Astrocyte of the cerebellum (primary cell): ENCODE measurements at places on chromosomes 6 and 20.

GRCh38 chr6:159959165-159959975 lies 9.5 kb upstream of the IGF2R start:
- no peak for DNase-seq

DNA sequence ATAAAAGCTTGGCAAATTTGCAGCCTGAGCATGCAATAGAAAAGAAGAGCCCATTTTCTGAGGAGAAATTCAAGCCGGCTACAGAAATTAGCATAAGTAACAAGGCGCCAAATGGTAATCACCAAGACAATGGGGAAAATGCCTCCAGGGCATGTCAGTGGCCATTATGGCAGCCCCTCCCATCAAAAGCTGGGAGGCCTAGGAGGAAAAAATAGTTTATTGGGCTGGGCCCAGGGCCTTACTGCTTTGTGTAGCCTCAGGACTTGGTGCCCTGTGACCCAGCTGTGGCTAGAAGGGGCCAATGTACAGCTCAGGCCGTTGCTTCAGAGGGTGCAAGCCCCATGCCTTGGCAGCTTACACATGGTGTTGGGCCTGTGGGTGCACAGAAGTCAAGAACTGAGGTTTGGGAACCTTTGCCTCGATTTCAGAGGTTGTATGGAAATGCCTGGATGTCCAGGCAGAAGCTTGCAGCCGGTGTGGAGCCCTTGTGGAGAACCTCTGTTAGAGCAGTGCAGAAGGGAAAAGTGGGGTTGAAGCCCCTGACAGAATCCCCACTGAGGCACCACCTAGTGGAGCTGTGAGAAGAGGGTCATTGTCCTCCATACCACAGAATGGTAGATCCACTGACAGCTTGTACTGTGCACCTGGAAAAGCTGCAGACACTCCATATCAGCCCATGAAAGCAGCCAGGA lies 328.5 kb upstream of the MAP3K7 start:
- no peak for DNase-seq

DNA sequence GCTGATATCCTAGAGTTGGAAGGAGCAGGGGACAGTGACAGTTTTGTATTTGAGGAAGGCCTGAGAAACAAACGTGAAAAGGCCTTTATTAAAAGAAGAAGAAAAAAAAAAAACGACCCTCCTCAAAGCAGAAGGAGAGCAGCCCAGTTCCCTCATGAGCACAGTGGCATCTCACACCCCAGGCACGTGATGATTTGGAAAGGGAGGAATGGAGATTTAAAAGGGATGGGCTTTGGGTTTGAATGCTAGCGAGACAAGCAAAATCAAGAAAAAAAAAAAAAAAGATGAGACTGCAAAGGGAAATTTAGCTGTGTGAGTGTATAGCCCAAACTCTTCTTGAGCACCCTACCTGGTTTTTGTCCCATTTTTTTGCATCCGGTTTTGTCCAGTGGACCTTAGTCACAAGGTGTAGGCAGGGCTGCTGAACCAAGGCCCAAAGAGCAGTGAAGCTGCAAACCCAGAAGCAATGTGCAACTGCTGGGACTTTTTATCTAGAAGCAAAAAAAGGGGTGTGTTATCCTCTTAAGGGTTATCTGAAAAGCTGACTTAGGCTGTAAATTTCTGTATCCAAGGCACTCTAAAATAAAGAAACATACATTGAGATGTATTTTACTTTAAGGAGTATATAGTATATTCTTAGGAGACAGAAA lies 54.5 kb upstream of the RREB1 start:
- no peak for DNase-seq

DNA sequence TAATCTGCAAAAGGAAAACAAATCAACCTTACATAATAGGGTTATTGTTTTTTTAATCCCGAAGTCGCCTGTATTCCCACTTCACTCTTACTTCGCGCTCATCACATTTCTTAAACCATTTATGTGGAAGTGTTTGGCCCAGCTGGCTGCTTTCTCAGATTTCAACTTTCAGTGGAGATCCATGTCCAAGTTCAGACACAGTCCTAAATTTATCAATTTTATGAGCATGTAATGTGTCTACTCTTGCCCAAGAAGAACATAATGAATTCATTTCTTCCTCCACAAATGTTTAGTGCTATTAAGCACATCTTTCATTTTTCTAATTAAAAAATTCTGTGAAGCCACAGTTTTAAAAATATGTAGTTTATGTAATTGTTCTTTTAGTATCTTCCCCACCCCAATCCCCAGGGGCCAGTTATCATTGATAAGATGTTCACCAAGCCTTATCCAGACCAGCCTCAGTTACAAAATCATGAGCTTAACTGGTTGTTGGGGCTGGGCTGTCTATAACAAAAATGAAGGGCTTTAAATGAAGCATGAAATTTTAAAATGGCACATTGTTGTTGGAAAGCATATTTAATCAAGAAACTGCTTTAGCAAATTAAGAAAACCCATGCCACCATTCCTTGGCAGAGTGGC lies 151.7 kb downstream of the UST start:
- no peak for DNase-seq

DNA sequence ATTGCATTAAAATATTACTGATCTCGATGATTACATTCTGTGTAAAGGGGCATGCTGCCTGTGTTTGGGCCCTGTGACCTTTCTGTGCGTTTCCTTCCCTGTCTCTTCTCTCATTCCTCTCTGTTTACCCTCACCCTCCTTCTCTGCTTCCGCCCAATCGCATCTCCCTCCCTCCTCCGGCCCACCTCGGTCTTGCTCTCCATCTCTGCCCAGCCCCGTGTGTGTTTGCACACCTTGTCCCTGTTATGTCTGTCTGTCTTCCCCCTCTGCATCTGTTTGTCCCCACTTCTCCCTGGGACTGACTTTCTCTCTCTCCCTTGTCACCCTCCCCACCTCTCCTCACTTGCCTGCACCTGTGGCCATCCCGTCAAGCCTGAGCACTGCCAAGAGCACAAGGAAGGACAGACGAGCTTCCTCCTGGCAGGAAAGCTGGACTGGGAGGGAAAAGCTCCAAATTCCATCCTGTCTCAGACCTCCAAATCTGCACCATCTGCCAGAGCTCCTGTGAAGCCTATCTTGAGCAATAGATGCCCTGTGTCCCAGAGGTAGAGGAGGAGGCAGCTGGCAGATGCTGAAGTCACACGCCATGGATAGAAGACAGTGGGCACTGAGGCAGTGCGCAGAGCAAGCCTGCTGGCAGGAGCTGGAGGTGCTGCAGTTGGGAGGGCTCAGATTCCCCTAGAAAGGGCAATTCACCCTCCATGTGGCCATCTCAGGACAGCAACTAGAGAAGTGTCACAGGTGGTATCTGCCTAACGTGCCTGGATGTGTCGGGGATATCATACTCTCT lies 172.3 kb downstream of the PTPRT start:
- DNase-seq = no peak

DNA sequence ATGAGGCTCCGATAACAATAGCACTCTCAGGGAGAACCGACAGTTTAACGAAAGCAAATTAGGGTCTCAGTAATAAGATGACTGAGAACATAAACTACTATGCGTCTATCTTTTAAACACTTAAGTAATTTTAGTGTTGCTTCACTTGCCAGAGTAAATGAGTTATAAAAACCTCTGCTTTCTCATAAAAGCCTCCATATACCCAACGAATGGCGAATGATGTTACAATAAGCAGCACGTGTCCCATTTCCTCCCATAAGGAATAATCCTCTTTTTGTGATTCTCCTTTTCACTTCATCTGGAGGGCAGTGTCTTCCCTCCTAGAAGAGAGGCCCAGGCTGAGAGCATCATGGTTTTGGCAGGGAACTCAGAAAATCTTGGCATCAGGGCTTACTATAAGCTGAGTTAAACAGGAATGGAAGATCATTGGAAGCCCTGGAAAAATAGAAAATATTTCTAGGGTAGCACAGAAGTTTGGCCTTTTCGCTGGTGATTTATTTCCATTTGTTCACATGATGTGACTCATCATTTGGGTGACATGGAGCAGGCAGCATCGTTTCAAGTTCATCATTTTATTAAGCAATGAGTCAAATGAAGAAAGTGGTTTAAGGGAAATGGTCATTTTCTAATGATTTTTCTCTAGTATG lies 255.4 kb downstream of the ATXN1 start:
- peak; percentile 59 for DNase-seq

DNA sequence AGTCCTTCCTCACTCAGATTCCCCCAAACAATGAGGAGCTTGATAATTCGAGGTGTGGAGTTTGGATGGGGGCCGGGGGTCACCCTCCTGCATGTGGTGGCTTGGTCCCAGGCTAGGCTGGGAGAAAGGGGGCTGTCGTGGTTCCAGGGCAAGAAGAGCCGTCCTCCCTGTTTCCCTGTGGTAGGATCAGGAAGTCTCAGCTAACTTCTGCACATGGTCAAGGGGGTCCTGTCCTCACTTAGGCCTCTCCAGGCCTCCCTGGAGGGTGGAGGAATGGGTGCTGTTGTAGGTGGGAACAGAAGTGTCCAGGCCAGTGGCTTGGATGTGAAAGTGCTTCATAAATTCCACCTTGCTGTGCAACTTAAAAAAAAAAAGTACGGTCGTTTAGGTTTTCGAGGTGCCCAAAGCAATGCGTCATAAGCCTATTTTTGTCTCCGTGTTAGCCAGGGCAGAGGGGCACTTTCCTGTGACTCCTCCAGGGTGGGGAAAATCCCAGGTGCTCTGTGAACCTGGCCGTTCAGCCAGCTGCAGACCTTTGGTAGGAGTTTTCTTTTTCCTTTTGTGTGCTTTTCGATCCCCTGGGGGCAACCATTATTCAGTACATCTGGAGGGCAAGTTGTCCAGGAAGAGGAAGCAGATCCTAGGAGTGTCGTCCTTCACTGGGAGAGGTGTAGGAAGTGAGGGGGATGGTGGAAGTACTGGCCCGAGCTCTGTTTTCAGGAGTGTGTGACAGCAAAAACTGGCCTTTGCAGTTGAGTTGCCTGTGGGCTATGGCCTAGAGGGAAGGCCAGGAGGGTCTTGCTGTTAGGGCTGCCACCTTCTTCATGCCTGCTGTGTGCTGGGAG lies 9.6 kb downstream of the IGF2R start:
- no peak for DNase-seq

GRCh38 chr6:69816026-69816425 lies 19.2 kb upstream of the LMBRD1 start:
- DNase-seq = no peak

DNA sequence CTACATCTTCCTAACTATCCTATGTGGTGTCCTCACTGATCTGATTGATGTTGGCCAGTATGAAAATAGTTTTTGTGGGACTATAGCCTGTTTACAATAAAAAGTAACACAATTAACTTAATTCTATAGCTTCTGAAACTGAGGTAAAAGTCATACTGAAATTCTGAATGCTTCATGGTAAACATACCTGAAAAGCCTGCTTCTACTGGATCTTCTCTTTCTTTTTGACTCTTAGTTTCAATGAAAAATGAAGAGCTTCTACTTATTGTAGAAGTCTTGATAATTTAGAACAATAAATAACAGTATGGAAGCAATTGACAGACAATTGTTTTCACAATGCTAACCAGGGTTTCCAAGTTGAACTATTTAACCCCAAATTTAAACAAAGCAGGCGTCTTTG lies 383.9 kb upstream of the MMS22L start:
- DNase-seq = no peak

GRCh38 chr6:101401792-101402621 lies 8.5 kb downstream of the GRIK2 start:
- DNase-seq = no peak

GRCh38 chr20:53582574-53583351 lies 10.9 kb downstream of the ZNF217 start:
- peak; percentile 74 for DNase-seq

- no peak for DNase-seq
Observed at GRCh38 chr6:124438546-124439065, 523.6 kb upstream of the RNF217 start.

DNA sequence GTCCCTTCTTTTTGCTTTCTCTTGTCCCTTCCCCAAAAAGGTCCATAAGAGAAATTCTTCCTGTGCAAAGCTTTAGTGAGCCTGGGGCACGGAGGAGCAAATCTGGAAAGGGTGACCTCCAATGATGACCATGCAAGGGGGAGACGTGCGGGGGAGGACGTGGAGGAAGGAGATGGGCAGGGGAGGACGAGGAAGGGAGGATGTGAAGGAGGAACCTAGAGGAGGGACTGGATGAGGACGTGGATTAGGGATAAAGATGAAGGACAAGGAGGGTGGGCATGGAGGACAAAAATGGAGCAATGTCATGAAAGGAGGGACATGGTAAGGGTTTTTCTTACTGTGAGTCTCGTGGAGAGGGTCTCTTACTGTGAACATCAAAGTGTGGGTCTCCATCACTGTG lies 139.5 kb downstream of the ERMARD start:
- no peak for DNase-seq

DNA sequence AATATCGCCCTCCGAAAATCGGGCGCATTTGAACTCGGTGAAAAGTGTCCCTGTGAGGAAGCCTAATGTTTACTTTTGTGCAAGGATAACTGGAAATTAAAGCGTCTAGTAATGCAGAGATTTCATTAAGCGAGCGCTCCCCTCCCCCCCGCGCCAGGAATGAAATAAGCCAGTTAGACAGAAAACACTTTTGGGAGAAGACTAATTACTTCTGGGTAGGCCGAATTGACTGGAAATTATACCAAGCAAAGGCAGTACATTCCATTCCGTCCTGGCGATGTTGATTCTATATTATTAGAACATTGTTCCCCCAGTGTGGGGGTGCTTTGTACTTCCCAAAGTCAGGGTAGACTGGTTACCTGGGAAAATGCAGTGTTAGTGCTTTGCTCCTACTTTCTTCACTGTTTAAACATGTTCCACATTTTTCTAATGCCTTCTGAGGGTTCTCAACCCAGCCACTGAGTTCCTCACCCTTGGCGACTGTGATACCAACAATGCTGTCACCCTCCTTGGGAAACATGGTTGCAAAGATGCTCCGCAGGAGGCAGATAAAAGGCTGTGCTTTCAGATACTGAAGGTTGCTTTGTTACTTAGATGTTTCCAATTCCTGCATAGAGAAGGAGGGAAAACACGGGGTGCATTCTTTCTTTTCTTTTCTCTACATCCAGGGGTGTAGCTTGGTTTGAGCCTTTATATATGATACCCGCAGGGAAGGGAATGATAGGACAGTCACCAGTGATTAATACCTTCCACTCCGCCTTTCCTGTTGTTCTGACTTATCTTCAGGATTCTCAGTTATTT lies 2.6 kb downstream of the GJA1 start:
- no peak for DNase-seq

GRCh38 chr6:125251516-125252220 lies 50.1 kb downstream of the HDDC2 start:
- no peak for DNase-seq

DNA sequence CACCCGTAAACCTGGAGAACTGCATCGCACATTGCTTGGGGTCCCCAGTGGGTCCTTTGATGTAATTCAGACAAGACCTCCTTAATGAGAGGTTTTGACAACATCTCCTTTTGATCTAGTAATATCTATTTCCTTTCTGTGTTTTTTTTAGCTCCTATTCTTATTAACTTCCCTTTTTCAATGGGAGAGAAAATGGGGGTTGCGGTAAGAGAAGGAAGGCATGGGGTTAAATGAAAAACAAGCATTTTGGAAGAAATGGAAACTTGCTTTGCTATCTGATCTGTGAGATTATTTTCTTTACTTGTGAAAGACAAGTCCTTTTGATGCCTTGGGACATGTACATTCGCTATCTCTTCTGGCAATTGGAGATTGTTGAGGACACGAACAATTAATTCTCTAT lies 418.6 kb upstream of the MAN1A1 start:
- DNase-seq = no peak

GRCh38 chr6:15365273-15365687 lies 119.4 kb downstream of the JARID2 start:
- DNase-seq = peak; percentile 66
